Activated CD4-positive, alpha-beta memory T cell treated with anti-CD3 and anti-CD28 coated beads, Interleukin-2, amount 10 ng/mL, durations not matched to agents 7 days and 5 days (primary cell): ENCODE measurements at places on chromosomes 12 and 14.

DNA sequence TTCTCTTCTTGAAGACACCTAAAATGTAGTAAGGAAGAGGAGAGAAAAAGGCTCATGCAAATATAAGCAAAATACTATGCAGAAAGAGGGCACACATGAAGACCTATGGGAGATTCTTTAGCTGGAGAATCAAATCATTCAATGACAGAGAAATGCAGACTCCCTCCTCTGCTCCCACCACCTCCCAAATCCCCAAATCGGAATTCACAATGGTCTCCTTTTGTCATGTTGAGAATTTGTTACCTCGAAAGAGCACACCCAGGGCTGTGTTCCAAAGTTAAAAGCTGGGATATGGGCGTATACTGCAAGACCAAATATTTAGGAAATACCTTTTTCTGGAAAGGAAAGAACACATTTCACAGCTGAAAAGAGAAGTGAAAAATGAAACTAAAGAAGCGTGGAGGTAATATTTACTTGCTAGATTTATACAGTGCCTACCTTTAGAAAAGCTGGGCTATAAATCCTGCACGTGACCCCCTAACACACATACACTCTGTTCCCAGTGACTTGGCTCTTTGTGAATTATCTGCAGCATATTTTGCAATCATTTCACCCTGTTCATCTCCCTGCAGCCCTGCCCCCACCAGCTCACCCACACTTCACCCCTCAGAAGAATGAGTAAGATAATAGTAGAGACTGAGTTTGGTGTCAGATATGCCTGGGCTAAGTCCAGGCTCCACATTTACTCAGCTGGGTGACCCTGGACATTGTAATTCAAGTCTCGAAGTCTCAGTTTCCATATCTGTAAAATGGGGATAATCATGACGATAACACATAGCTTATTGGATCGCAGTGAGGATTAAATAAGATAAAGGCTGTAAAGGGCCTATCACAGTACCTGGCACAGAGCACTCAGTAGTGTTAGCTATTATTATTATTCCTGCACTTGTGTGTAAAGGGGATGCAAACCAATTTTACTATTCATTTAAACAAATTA lies 2.9 kb upstream of the CACNA1C start:
- no peak for DNase-seq

GRCh38 chr12:6225630-6226001 lies 25.4 kb downstream of the CD9 start:
- DNase-seq: no peak

DNA sequence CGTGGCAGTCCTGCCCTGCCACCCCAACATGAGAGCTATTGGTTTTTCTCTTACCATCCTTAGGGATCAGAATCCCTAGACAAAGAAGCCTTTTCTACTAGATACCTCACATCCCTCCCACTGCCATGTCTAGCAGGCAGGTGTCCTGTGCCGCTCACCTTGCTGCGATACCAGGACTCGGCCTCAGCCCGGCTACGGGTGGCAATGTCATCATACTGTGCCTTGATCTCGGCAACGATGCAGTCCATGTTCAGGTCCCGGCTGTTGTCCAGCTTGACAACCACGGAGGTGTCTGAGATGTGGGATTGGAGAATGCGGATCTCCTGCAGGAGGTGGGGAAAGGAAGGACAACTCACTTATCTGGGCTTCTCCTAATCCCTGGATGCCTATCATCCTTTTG lies 4.5 kb downstream of the KRT83 start:
- DNase-seq: no peak

- DNase-seq: no peak
Observed at GRCh38 chr14:101520621-101521472, 40.4 kb upstream of the DIO3 start.

GRCh38 chr14:67513631-67514108 lies 19.4 kb upstream of the PLEKHH1 start:
- DNase-seq: no peak

GRCh38 chr12:117570608-117571007 lies 209.2 kb upstream of the NOS1 start:
- DNase-seq: no peak

DNA sequence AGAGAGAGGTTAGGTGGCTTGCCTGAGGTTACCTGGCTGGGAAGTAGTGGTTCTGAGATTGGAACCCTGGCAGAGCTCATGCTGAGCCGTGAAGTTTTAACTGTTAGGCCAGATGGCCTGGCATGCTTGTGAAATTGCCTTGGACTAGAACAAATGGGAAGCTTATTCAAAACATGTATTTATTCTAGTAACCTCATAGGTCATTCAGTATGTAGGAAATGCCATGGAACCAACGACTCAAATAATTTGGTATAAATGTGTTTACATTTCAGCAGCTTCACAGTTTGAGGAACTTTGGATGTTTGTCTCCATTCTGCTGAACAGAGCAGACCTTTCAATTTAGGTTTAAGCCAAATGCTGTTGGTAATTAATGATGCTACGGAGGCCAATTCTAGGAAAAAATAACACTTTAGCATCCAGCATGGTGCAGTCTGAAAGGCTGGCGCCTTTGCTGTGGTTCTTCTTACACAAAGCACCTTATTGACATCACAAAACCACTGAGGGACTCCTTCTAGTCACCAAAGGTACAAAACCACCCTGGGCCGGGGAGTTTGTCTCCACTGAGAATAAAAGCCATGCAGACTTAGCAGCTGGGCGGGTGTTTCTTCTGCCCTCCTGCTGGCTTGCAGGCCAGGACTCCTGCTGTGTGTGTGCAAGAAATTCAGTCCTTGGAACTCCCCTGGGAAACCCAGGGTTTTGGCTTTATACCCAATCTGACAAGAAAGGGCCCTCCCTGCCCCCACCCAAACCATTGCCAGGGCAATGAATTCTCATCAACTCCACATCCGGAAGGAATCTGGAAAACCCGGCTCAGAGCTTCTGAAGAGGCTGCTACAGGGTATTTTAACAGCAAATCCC lies 64.2 kb downstream of the ELK3 start:
- DNase-seq: peak; percentile 32

GRCh38 chr14:70622111-70622712 lies 19.5 kb upstream of the TTC9 start:
- peak; percentile 52 for DNase-seq

DNA sequence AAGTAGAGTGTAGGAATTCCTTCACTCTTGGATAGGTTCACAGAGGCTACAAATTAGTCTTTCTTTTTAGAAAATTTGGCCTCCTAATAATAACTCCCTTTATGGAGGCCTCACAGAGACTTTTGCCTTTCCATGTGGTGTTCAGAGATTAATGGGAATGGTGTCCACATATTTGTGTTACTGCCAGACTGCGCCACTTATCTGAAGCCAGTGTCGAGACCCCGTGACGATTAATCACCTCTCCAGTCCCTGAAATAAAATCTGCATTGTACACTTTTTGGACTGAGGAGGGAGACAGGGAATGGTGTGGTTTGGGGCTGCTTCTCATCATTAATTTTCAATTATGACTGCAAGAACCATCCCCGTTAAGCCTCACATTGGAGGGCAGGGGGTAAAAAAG lies 980.5 kb downstream of the FLRT2 start:
- no peak for DNase-seq
